ENCODE measurements at places on chromosomes 4 and X.

DNA sequence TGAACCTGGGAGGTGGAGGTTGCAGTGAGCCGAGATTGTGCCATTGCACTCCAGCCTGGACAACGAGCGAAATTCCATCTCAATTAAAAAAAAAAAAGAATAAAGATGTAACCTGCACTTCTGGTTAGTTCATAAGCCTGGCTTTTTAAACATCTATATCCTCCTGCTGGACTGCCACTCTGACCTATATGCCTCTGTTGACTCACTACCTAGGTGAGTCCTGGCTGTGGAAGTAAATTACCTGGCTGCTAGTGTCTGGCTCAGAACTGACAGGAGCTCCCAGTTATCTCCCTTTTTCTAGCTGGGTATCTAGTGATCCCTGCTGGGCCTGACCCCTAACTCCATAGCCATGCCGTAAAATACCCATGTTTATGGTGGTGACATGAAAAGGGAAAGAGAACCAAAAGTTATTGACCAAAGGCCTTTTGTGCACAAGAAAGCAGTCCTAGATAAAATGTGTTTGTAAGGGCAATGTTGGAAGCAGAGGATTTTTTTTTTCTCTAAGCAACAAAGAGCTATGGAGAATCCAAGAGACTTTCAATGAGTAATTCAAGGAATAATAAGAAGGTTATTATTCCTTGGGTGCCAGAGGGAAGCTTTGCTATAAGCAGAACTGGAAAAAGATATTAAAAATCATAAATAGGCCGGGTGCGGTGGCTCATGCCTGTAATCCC, 10.4 kb upstream of the G3BP2 start:
- DNase-seq = no peak

DNA sequence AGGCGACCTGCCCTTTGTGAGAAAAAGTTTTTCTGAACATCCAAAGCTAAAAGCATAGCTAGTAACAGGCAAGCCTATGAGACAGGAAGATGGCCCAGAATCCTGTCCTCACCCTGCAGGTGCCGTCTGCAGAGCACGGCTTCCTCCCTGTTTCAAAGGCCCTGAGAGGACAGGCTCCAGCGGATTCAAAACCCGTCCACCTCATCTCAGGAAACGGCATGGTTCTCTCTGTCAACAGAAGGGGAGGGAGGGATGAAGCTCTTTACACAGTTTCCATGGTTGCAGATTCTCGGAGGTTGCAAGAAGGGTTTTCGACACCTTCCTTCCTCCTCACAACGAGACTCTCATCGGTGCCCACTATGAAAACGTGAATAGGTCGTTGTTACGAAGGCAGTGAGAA, 8.3 kb downstream of the PPP2R3B start:
- no peak for DNase-seq

- peak; percentile 83 for DNase-seq
Measured at GRCh38 chr4:112647785-112648184, 10.8 kb downstream of the LARP7 start.

GRCh38 chrX:120775959-120776358, 99.7 kb downstream of the CT47B1 start:
- DNase-seq = no peak

DNA sequence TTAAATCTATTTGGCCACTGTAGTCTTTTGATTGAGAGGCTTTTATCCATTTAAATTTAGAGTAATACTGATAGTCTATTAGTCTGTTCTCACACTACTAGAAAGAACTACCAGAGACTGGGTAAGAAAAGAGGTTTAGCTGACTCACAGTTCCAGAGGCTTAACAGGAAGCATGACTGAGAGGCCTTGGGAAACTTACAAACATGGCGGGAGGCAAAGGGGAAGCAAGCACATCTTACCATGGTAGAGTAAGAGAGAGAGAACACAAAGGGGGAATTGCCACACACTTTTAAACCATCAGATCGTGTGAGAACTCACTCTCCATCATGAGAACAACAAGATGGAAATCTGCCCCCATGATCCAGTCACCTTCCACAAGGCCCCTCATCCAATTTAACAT, 410.9 kb downstream of the PDGFC start:
- DNase-seq = peak; percentile 16

DNA sequence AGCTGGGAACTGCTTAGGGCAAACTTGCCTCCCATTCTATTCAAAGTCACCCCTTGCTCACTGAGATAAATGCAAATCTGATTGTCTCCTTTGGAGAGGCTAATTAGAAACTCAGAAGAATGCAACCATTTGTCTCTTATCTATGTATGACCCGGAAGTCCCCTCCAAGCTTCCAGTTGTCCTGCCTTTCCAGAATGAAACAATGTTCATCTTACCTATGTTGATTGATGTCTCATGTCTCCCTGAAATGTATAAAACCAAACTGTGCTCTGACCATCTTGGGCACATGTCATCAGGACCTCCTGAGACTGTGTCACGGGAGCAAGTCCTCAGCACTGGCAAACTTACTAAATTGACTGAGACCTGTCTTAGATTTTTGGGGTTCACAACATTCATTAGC, 37.1 kb upstream of the TMPRSS11E start:
- peak; percentile 92 for DNase-seq

- DNase-seq = no peak
Measured at GRCh38 chr4:98564852-98565251, 93.6 kb downstream of the TSPAN5 start.

DNA sequence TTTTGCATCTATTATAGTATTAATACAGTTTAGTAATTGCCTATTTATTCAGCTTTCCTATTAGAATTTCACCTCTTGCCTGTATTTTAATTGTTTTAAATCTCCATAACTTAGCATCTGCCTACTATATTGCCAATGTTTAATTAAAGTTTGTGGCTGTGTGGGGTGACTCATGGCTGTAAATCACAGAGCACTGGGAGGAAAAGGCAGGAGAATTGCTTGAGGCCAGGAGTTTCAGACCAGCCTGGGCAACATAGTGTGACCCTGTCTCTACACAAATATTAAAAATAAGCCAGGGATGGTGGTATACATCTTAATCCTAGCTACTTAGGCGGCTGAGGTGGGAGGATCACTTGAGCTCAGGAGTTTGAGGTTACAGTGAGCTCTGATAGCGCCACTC, 14.5 kb upstream of the CCSER1 start:
- no peak for DNase-seq

GRCh38 chr4:2074588-2074987, 15.5 kb downstream of the NAT8L start:
- no peak for DNase-seq

- DNase-seq = peak; percentile 14
Measured at GRCh38 chr4:135508006-135508714, 1306.6 kb upstream of the PABPC4L start.

DNA sequence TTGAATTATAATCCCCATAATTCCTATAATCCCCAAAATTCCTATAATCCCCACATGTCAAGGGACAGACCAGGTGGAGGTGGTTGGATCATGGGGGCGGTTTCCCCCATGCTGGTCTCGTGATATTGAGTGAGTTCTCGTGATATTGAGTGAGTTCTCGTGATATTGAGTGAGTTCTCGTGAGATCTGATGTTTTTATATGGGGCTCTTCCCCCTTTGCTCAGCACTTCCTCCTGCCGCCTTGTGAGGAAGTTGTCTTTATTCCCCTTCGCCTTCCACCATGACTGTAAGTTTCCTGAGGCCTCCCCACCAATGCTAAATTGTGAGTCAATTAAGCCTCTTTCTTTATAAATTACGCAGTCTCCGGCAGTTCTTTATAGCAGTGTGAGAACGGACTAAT, 36.6 kb upstream of the GPR78 start:
- no peak for DNase-seq

DNA sequence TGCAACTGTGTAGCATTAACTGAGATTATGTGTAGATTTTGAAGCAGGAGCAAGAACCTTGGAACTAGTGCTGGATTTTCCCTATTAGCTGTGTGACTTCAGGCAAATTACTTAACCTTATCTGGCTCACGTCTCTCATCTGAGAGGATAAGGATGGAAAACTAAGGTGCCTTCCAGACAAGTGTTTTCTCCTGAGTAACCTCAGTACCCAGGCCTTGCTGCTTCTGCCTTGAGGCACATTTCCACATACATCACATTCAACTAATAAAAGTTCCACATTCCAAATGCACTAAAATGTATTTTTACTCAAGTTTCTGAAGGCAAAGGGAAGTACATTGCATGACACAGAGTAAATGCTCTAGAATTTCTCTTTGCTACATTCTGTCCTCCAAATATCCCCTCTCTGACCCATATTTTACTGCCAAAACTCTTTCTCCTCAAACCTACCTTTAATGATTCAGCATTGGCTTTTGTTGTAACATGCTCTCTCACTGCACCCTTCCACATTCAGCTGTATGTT, 195.4 kb upstream of the ADGRL3 start:
- DNase-seq = peak; percentile 9

DNA sequence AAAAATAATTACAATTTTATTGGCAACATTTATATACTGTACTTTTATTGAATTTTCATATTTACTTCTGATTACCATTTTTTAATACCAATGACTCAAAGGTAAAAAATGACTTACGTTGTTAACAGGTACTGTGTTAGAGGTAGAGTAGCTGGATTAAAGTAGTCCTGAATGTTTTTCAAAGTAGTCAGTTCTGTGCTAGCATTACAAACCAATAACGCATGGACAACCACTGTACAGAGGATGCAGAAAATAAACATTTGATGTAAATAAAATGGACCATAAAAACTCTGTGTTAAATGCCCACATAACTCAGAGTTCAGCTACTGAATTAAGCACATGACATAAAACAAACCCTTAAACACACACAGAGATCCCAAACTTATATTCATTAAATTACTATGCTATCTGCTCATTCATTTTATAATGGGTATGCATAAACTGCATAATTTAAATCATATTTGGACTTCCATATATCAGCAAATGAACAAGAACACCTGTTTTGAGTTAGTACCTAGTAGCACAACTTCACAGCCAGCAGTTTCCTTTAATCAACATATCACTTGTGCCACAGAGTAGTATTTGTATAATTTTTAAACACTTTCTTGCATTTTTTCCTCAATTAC, 46.4 kb upstream of the NEUROG2 start:
- DNase-seq = no peak

- no peak for DNase-seq
Measured at GRCh38 chrX:154693394-154693793, 40.0 kb upstream of the CTAG2 start.

DNA sequence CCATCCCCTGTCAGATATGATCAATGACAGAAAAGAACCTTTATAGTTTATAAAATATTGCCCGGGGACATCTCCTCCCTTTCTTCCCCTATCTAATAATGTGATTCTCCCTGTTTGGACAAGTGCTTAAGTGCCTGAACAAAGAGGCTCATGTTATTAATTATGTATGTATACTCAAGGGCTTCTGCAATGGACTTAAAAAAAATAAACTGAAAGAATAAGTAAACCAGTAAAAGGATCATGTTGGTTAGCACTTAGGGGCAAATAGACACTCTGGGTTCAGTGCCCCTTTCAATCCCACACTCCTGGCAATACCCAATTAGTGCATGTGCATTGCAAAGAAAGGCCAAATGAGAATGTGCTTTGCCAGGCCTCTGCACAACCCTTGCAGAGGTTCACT, 30.7 kb upstream of the RPS6KA6 start:
- DNase-seq = no peak

DNA sequence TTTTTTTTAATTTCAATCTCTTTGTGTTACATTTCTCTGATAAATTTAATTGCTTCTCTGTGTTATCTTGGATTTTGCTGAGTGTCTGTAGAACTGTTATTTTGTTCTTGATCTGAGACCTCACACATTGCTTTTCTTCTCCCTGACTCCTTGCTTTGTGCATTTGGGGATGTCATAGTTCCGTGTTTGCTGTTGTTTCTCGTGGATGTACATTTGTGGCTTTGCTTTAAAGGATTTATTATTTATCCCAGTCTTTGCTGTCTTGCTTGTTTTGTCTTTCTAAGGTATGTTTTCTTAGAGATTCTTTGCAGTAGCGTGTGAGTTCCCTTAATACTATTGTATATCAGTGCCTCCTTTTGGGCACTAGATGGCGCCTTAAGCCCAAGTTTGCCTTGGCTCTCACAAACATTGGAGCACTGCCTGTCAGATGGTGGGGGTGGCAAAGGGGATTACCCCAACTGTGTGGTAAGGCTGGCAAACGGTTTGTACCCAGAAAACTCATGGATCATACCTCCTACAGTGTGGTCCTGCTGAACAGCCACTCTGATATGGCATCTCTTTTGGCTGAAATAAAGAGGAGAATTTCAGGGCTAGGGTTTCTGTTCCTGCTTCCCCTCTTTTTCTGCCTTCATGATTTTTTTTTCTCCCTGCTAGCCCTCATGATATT, 96.4 kb downstream of the PGRMC2 start:
- DNase-seq = peak; percentile 74

DNA sequence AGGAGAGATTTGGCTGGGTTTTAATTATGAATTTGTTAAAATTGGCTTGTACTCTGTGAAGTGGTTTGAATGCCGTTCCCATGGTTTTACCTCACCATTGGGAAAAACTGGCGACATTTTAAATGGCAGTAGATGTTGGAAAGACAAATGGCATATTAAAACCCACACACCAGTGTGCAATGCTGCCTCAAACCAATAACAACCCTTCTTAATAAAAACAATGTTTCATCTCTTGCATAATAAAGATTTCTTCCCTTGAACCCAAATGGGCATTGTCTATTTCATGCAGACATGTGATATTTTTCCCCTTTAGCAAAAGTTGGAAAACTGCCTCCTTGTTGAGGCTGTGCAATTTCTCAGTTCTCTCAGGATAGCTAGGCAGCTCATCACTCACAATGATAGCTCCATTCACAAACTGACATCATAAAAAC, 33.7 kb downstream of the GABRB1 start:
- no peak for DNase-seq

DNA sequence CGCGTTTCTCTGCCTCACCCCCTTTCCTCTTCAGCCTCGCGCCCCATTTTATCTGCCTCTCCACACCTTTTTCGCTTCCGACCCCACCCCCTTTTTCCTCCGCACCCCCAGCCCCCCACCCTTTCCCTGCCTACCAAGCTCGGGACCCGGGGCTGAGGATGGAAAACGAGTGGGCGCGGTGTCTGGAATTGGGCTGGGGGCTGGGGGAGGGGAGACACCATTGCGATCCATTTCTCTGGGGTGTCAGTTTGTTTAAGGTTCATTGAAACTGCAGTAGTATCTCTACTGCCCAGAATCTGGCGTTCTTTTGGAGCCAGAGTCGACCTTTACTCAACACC, 707 bp downstream of the SLC9A6 start:
- DNase-seq = no peak

DNA sequence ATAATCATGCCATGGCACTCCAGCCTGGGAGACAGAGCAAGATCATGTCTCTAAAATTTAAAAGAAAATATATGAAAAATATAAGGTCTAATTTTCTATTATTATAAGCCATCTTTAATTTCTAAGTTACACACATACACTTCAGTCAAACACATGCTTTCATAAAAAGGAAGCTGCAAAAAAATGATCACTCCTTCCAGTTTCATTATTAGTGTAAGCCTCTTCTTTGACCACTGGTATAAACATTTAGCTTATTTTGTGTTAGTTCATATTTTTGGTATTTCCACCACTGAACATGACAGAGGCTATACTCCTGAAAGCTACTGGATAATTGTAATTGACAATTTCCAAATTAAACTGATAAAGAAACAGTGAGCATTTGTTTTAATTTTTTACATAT, 163.3 kb upstream of the USP38 start:
- no peak for DNase-seq

Measured in mesendoderm (in vitro differentiated cells).